ENCODE measurements at places on chromosomes 7 and 10. TPM values are rescaled to one million over a fixed set of nuclear protein-coding genes. Genes with fewer than 3 reads are reported as not detected.

Gene GRID1
- 0.22 TPM for total RNA-seq

Gene PIK3AP1
- total RNA-seq, result 5.8 TPM

Gene VSTM4
- 1.1 TPM for total RNA-seq

Gene STOX1
- total RNA-seq, result 2.1 TPM

Gene FRMD4A
- 7.3 TPM for total RNA-seq

Measured in esophagus squamous epithelium (tissue), 5 donors.